Fibroblast of gingiva (primary cell): ENCODE measurements at places on chromosomes 7 and 10.

GRCh38 chr10:26046073-26046700 lies 112.2 kb downstream of the MYO3A start:
- no peak for DNase-seq

GRCh38 chr7:142181211-142181610 lies 69.7 kb downstream of the MGAM2 start:
- DNase-seq: no peak

- DNase-seq: no peak
These were observed 304.1 kb downstream of the PAXIP1 start for GRCh38 chr7:154698726-154699291.

DNA sequence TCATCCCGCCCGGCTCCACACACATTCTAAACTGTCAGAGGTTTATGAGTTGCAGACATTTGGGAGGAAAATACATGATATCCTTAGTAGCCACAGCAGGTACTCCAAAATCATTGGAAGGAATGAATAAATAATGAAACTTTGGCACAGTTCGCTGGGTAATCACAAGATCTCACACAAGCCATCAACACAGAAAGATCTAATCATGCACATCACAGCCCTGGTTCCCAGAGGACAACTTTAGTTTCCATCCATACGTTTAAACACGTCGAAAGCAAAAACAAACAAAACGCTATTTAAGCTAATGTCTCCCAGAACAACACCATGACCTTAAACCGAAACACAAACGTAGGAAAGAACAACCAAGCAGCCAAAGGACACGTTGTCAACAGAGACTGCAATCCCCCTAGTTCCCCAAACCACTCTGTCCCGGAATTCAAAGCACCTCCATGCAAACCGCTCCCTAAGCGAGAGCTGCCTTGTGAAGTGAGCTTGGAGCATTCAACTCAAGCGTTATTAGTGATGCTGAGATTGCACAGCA lies 12.3 kb downstream of the SVIL start:
- no peak for DNase-seq

GRCh38 chr7:47934831-47935230 lies 13.4 kb downstream of the PKD1L1 start:
- no peak for DNase-seq

GRCh38 chr7:87818336-87818735 lies 57.8 kb downstream of the SLC25A40 start:
- no peak for DNase-seq
